Activated CD4-positive, alpha-beta T cell treated with anti-CD3 and anti-CD28 coated beads, Interleukin-2, amount 10 ng/mL, durations not matched to agents 24 days and 14 days (primary cell): ENCODE measurements at places on chromosomes 11 and 22. TPM values are rescaled to one million over a fixed set of nuclear protein-coding genes. Genes with fewer than 3 reads are reported as not detected.
A peak's percentile ranks its signal among the peaks of the same experiment; 100 is the strongest.

DNA sequence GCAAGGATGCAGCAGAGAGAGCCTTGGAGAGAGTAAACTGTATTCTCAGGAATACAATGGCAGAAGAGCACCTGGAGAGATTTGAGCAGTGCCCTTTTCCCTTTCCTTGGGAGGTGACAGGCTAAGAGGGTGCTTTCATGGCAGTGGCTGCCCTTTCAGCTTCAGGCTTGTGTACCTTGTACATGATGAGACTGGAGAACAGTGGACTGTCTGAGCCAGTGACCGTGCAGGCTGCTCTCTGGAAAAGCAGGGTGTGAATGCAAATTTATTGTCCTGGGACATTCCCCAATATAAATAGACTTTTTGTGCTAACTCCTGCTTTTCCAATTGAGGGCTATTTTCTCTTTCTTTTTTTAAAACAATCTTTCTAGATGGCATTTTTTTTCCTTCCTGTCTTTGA, 99.3 kb downstream of the TRIM44 start:
- DNase-seq = no peak

- no peak for DNase-seq
Observed at GRCh38 chr11:35970445-35970844, 26.6 kb downstream of the LDLRAD3 start.

- peak; percentile 92 for DNase-seq
Observed at GRCh38 chr11:118224511-118225188, at the start of gene JAML. Gene JAML, minus strand, starts transcription at chr11:118225011. Its CDS starts 10,145 bp downstream, at chr11:118214866.

DNA sequence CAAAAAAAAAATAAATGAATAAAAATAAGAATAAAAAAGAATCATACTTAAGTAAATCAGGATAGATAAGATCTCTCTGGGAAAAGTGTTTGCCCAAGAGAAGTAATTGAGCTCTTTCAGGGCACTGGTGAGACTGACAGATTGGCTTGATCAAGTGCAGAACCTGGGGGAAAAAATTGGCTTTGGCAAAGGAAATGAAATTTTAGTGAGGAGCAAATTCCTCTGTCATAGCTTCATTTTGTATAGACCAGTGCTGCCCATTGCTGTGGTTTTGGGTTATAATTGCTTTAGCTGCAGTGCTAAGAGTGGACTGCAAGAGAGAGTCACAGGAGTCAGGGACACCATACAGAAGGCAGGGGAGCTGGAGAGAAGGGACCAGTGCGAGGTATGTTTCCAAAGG, 35.7 kb downstream of the SFI1 start:
- no peak for DNase-seq

MPZL2 gene
- 18.5 and 19.3 TPM in 2 replicates for total RNA-seq
